CD8-positive, alpha-beta T cell (primary cell): ENCODE measurements at places on chromosomes 6 and 20. TPM values are rescaled to one million over a fixed set of nuclear protein-coding genes. Genes with fewer than 3 reads are reported as not detected.

Gene OXT
- total RNA-seq, result 1.2 TPM

Gene SYNE1
- total RNA-seq, result 88.2 TPM

Gene TMX4
- 45.6 TPM for total RNA-seq

- no peak for DNase-seq
Measured at GRCh38 chr6:158033077-158033750, 51.6 kb downstream of the SYNJ2 start.

Gene HS3ST5
- total RNA-seq, result not detected

GRCh38 chr6:13331516-13332348, 3.4 kb upstream of the TBC1D7 start:
- DNase-seq, result no peak

Gene PLA2G7
- not detected for total RNA-seq

Gene TSHZ2
- total RNA-seq, result 0.89 TPM

DNA sequence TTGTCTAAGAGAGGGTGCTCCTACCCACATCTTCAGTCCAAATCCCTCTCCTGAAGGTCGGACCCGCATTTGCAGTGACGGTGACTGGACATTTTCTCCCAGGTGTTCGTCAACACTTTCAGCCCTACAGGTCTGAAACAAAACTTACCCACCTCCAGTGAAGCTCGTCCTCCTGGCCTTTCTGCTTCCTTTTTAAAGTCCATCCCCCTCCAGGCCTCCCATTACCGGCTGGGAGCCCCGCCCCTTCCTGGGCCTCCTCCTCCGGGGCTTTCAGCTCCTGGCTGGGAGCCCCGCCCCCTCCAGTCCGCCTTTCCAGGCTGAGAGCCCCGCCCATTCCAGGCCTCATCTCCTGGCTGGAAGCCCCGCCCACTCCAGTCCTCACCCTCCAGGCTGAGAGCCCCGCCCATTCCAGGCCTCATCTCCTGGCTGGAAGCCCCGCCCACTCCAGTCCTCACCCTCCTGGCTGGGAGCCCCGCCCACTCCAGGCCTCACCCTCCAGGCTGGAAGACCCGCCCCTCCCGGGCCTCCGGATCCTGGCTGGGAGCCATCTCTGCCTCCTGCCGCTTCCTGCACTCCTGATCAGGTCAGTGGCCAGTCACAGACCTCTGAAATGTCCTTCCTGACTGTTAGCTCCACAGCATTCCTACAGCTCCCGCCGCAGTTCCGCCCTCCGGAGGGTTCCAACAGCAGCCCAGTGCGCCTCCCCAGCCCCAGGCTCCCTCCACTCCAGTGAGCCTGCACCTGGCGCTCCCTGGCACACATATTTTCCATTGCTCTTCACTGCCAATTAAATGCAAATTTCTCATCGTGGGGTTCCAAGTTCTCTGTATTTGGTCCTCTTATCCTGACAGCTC, 98.5 kb downstream of the LY86 start:
- peak; percentile 55 for DNase-seq

DNA sequence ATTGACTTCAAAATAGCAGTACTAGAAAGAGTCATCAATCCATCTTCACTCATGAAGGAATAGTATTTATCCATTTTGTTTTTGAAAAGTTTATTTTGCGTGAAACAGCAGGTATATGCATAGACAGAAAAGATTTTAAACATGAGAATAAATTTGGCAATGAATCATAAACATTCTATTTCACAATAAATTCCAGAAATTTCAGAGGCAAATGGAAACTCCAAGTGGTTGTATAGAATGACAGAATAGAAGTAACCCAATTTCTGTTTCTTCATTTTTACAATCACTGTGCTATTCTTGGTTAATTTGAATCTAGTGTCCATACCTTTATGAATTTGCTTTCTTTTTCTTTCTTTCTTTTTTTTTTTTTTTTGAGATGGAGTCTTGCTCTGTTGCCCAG, 173.0 kb upstream of the ECI2 start:
- no peak for DNase-seq

DNA sequence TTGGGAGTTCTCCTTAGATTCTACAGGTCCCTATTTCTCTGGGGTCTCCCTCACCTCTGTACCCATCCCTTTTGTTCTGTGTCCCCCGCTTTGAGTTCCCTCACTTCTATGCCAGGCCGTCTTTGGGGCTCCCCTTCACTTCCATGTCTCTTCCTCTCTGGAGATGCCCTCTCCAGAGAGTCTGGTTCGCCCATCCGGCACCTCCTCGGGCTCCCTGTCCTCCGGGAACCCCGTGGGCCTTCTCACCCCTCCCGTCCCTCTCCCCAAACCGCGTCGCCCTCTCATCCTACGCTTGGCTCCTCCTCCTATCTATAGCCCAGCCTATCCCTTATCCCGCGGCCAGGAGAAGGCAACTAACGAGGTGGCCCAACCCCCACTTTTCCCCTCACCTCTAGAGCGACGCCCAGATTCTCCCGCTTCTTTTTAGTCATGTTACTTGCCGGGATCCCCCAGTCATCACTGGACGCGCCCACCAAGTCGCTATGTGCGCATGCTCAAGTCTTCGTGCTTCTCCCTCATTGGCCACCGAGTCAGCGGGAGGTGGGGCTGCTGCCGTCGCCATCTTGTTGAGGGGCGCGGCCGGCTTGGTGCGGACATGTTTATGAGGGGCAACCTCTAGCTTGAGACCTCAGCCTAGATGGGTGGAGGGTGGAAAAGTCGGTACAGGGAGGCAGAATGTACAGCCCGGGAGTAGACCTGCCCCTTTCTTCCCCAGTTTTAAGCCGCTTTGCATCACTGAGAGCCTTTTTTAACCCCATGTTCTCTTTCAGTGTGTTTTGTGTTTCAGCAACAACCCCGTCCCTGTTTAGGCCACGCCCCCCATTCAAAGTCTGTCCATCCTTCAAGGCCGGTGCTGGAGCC, at the start of gene CCDC167:
CCDC167 (minus strand) TSS at position 461 of the 861 bp plus-strand sequence; CDS start at position 431, 30 bp downstream.
- peak; percentile 91 for DNase-seq

DNA sequence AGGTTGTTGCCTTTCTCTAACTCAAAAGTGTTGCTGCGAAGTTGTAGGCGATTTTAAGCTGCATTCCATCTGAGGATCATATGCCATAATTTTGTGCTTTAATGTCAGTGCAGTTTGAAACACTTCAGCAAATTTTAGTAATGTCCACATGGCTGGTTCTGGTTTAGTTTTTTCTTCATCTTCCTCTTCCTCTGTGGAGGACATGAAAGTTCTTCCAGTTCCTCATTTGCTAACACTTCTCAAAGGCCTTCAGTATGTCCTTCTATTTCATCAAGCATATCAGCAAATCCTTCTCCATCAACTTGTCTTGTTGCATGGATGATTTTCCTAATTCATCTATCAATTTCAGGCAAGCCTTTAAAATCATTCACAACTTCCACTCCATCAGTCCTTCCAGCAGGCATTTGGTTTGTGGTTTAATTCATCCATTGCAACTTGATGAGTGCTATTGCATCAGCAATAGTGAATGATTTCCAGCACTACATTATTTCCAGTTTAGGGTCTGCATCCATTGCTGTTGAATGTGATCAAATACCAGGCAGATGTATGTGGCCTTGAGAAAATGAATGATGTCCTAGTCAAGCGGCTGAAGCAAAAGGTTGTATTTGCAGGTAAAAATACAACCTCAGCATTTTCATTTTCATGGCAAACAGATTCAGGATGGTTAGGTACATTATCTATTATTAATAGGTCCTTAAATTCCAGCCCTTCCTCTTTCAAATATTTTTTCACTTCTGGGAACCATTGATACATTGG, 20.2 kb downstream of the SHLD1 start:
- no peak for DNase-seq

GRCh38 chr20:14555676-14556075, 218.3 kb upstream of the FLRT3 start:
- no peak for DNase-seq

Gene MAPK14
- total RNA-seq, result 34.9 TPM

DNA sequence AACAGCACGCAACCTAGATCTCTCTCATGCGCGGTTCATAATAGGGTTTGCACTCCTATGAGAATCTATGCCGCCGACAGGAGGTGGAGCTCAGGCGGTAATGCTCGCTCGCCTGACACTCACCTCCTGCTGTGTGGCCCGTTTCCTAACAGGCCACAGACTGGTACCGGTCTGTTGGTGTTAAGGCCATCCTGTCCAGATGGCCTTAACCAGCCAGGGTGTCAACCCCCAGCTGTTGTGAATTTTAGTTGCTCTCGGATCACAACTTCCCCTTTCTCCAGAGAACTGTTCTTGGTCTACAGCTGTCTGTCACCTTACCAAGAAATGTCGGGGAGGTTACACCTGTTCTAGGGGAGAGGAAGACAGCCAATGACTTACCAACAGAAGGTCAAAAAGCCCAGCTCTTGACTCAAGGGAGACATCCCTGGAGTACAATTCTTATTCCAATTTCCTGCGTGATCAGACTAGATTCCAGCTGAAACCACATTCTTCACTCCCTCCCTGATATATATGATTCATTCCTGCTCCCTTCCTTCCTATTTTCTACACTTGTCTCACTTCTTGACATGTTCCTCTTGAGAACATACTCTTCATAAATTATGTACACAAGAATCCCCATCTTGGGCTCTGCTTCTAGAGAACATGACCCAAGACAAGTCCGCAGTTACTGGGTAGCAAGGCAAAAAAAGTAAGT, 23.1 kb upstream of the DNAAF9 start:
- no peak for DNase-seq

DNA sequence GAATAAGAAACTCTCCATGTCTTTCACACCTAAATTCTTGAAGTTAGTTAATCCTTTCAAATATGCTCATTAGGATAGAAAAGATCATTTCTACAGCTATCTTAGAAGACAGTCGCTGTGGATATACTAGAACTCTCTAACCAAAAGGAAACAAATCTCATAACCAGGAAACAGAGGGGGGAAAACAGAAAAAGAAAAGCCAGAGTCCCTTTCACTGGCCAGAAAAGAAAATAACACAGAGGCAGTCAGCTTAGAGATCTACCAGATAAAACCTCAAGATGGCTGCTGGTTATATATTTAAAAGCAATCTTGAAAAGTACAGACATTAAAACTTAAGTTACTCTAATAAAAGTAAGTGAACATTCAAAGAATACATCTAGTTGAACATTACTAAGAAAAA, 19.6 kb downstream of the NUP153 start:
- DNase-seq, result no peak

GRCh38 chr6:107348224-107348623, 111.1 kb downstream of the PDSS2 start:
- DNase-seq, result no peak

GRCh38 chr20:1323830-1324597, 4.9 kb downstream of the SDCBP2 start:
- DNase-seq, result no peak

Gene TSBP1
- total RNA-seq, result not detected

DNA sequence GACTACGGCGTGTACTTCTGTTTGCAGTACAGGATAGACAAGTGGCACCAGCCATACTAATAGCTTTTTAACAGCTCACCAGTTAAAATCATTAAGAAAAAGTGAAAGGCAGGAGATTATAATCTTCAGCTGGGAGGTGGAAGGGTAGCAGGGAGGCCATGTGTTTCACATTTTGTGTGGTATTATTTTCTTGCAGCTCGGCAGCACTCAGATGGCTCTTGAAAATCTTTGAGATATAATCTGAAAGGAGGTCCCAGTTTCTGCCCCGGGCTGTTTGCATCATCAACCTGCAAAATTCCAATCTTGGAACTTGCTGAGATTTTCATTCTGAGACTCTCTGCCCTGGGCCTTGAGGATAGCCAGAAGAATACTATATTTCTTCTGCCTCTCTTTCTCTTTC, 87.5 kb upstream of the HDAC2 start:
- DNase-seq, result no peak

GRCh38 chr6:39812496-39812852, 20.3 kb downstream of the DAAM2 start:
- DNase-seq, result no peak

Gene LY6G6D
- total RNA-seq, result not detected

DNA sequence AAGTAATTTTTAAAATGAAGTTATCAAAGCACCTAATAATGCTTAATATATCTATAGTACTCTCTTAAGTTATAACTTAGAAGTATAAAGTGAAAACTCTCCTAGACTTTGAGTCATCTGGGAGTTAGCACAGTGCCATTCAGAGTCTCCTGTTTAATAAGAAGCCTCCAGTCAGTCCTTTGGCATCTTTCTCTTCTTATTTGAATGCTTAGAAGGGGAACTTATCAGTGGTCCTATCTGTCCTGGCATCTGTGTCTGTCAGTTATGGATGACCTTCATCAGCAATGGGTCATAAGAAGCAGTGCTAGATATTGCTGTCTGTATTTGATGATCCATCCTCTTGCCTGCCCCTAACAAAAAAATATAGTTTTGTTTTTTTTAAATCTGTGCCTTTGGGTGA, 15.2 kb downstream of the TMEM200A start:
- DNase-seq, result no peak

DNA sequence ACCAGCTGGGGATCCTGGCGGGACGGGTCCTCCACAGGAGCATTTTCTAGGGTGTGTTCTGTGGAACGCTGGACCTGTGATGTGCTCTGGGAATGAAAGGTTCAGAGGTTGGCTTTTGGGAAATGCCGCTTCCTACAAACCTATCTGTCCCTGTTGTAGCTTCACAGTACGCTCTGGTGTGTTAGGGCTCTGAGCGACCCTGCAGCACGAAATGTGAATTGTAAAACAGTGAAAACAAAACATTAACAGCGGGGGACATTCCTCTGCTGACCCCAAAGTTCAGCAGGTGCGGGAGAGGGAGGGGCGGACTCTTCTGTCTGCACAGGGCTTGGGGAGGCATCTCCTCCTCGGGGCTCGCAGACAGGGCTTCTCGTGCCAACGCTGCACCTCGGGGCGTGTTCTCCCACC, 155.9 kb downstream of the NRN1 start:
- no peak for DNase-seq

DNA sequence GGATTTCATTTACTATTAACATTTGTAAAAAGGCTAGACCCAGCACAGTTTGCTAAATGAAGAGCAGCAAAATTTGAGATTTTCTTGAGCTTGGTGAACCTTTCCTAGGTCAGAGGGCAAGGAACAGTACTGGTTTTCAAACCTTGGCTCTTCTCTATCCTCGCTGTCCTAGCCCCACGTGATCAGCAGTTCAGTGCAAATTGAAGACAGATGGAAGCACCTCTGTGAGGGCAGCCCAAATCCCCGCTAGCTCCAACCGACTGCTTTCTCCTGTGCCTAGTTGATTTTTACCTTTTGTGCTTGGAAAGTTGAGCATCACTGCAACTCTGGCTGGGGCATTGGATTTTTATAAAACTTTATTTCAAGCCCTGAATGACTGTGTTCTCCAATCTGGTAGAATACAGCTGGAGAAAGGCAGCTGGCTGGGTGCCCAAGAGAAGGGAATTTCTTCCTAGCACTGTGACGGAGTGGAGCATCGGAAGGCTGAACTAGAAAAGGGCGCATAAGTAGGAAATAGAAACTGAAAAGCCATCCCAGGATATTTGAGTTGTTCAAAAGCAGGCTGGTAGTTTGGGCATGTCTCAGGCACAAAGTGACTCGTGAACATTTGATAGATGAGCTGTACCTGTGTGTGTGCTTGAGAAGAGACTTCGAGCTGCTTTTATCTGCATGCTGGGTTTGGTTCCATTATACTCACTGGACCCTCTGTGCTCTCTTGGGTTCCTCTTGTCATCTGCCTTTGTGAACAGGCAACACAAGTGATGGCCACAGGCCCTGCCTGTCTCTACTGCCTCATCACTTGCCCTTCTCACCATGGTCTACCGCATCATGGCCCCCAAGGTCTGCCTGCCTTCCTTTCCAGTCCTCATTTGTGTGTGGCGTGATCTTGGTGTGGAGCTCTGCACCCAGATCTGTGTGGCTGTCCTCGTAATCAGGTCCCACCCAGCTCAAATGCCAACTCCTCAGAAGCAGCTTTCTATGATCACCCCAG, 2.3 kb downstream of the RNF114 start:
- DNase-seq, result no peak

Gene MTG2
- 7.7 TPM for total RNA-seq

GRCh38 chr20:31663838-31664695, 26.4 kb downstream of the COX4I2 start:
- no peak for DNase-seq

Gene TCP11
- not detected for total RNA-seq

- DNase-seq, result no peak
Measured at GRCh38 chr6:133689863-133690262, 199.1 kb upstream of the TCF21 start.
